ENCODE measurements at places on chromosomes 2 and 18.
A peak's percentile ranks its signal among the peaks of the same experiment; 100 is the strongest.

GRCh38 chr2:80392441-80392840 lies 87.9 kb upstream of the LRRTM1 start:
- no peak for DNase-seq

GRCh38 chr2:207255565-207256470 lies 90.1 kb upstream of the KLF7 start:
- DNase-seq, result no peak

GRCh38 chr2:223102040-223102400 lies 50.0 kb downstream of the KCNE4 start:
- DNase-seq, result no peak

DNA sequence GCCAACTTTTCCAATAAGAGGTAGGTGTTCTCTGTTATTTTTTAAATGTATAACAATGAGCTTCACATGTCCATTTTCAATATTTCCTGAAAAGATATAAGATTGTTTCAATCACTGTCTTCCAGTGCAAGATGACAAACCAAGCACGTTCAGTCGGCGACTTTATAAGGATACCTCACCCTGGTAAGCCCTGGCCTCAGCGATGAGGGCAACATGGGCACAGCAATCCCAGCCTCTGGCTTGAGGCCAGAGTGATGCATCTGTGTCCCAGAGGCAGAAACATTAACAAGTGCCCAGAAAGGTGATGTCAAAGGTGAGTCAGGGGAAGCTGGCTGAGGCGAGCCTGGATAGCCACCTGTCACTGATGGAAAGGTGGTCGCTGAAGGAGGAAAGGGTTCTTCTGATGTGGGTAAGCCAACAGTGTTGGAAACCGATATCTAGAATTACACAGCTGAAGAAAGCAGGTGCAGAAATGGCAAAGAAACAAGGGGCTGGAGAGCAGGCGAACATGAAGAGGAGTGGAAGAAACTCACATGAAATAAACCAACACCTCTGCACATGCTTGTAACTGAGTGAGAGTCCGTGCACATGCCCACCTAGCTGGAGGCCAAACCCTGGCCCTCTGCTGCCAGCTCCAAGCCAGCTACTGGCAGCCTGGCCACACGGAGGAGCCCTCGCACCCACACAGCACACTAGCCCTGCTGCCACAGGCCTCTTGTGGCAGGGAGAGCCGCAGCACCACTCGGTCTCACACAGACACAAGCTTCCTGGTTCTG lies 65.5 kb downstream of the FBXO15 start:
- DNase-seq, result peak; percentile 50

DNA sequence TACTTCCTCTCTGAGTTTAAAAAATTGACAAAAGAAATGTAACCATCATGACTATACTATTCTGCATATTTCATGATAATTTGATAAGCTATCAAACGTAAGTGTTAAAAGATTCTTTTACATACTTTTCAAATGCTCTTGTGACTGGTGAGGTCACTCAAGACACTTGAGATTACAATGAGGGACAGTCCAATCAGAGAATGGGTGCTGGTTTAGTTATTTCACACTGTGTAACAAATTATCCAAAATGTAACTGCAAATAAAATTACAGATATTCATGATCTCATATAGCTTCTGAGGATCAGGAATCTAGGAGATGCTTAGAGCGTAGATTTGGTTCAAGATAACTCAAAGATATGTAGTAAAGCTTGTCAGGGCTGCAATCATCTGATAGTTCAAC lies 4.4 kb upstream of the GTF2A1L start:
- DNase-seq, result no peak

- no peak for DNase-seq
Observed at GRCh38 chr2:238523158-238524110, 96.7 kb downstream of the ASB1 start.

GRCh38 chr18:26307161-26307773 lies 81.0 kb downstream of the TAF4B start:
- DNase-seq, result no peak

DNA sequence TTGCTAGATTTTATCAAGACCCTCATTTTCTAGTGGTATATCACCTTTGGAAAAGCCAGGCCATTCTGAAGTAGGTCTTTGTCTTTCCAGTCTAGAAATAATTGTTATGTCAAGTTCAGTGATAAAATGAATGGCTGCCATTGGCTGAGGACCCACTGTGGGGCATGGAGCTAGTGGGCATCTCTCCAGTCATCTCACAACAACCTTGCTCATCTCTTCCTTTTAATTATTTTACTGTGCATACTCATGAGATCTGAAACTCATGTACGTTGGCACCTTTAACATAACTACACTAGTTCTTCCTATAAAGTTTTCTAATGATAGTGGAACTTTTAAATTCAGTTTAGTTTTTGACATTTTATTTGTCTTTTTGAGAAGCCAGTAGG lies 240.9 kb downstream of the SLC8A1 start:
- DNase-seq, result no peak

DNA sequence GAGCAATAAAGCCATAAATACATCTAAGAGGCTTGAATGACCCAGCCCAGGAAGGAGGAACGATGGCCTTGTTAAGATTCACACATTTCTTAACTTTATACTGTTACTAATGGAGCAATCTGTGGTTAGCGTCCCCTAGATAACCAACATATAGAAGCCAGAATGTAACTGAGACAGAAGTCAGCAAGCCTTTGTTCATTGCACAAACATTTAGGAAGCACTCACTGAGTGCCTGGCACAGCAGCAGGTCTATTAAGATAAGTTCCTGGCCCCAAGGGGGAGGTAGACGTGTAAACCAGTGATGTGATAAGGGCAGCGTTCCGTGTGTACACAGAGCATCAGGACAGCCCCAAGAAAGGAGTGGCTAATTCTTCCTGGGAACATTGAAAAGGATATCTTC lies 63.6 kb upstream of the ATL2 start:
- DNase-seq, result no peak

- DNase-seq, result no peak
Observed at GRCh38 chr2:230011617-230012016, 57.1 kb downstream of the SLC16A14 start.

- DNase-seq, result no peak
Observed at GRCh38 chr2:199509403-199509802, 51.7 kb upstream of the SATB2 start.

- DNase-seq, result no peak
Observed at GRCh38 chr18:79613186-79613931, 66.2 kb upstream of the CTDP1 start.

DNA sequence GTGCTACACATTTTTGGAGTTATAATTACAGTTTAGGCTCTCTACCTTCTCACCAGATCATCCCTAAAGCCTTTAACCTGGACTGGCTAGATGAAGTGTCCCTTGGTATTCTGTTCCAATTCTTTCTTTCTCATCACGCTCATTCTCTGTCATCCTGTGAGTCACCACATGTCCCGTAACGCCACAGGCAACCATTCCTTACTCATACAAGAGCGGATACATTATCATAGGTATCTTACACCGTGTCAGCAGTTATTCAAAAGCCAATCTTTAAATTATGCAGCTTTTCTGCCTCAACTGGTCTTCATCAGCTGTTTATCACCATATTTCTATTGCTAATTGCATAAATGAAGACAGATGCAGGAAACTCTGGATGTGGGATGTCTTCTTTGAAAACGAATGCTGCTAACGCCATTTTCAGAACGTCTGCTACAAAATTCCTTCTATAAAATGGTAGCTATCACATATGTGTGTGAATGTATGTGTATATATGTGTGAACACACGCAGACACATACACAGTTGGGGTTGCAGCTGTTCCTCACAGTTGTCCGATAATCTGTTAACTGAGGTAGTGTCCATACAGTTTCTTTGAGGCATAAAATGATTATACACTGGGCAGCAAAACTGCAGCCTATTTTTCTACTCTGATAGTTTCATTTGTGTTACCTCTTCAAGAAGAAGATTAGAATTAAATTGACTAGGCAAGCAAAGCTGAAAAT lies 47.9 kb downstream of the EML6 start:
- DNase-seq, result no peak

GRCh38 chr18:55355223-55355622 lies 232.8 kb downstream of the TCF4 start:
- no peak for DNase-seq

DNA sequence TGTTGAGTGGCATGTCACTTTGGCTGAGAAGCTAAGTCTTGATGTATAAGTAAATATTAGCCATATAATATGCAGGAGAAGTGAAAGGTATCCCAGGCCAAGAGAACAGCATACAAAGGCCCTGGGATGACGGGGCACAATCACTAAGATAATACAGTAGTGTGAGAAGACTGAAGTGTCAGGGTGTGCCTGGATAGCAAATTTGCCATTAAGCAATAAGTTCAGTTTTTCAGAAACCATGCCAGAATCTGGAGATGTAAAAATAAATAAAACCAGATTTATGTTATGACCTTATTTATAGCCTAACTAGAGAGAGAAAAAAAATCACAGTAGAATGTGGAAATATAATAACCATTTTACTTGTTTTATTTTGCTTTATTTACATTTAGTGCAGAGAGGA lies 1858.7 kb upstream of the CELF4 start:
- no peak for DNase-seq

GRCh38 chr2:46486436-46486835 lies 7.1 kb downstream of the TMEM247 start:
- DNase-seq, result no peak

GRCh38 chr2:157596992-157597681 lies 31.5 kb downstream of the ACVR1C start:
- DNase-seq, result peak; percentile 29

GRCh38 chr2:14690926-14691325 lies 58.4 kb downstream of the LRATD1 start:
- DNase-seq, result no peak

DNA sequence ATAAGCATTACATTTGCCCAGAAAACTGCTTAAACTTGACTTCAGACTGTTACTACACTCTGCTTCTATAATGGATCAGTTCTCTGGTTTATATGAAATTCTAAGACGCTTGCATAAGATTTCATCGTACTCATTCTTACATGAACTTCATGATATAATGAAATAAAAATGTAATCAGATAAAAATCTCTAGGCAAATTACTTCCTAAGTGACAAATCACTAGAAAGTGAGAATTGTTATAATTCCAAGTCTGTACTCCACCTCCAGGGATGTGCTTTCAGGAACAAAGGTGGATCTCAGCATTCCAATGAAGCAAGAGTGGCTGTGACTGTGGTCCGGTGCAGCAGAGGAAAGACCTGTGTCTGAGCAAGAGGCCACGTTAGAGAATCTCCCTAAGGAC lies 226.2 kb downstream of the PIEZO2 start:
- DNase-seq, result no peak

DNA sequence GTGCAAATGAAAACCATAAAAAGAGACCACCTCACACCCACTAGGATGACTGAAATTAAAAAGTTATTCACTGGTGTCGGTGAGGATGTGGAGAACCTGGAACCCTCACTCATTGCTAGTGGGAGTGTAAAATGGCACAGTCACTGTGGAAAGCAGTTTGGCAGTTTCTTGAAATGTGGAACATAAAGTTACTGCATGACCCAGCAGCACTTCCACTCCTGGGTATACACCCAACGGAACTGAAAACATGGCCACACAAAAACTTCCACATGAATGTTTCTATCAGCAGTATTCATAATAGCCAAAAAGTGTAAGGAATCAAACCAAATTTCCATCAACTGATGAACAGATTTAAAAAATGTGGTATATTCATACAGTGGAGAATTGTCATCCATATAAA lies 65.1 kb upstream of the SLC66A3 start:
- DNase-seq, result no peak

- DNase-seq, result no peak
Observed at GRCh38 chr2:123670286-123670685, 354.8 kb upstream of the CNTNAP5 start.

DNA sequence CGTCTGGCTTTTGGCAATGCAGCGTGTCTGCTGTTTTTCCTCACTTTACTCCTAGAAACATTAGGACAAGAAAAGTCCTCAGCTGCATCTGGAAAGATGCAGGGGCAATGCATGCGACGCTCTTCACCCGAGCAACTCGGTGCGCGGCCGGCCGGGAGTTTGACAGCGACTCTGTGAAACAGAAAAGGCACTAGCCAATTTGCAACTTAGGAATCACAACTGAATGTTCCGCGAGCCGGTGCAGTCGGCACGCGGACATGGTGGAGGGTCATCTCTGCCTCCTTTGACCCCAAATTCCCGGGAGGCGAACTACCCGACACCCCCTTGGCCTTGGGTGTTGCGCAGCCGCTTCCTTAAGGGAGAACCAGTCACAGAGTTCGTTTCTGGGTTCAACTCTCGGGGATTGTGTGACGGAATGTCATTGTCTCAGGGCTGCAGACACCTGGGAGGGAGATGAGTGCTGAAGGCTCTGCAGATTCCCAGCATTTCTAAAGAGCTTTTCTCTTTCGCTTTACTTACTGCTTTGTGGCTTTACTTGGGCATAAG lies 9.8 kb downstream of the NR4A2 start:
- no peak for DNase-seq

DNA sequence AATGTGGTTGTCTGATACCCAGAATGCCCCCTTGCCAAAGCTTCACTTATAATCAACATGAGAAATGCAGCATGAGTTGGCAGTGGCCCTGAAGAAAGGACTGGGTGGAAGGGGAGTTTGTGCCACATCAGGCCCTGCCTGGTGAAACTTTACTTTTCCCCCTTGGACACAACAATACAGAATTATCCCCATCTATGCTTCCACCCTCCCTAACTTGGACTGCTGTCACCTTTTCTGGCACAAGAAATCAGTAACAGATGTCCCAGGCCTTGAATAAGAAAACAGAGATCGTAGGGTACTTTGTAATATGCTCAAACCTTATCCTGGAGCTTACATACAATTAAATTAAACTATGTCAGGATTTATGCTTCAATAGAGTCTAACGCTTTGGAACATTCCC lies 128.9 kb upstream of the SATB2 start:
- DNase-seq, result no peak

DNA sequence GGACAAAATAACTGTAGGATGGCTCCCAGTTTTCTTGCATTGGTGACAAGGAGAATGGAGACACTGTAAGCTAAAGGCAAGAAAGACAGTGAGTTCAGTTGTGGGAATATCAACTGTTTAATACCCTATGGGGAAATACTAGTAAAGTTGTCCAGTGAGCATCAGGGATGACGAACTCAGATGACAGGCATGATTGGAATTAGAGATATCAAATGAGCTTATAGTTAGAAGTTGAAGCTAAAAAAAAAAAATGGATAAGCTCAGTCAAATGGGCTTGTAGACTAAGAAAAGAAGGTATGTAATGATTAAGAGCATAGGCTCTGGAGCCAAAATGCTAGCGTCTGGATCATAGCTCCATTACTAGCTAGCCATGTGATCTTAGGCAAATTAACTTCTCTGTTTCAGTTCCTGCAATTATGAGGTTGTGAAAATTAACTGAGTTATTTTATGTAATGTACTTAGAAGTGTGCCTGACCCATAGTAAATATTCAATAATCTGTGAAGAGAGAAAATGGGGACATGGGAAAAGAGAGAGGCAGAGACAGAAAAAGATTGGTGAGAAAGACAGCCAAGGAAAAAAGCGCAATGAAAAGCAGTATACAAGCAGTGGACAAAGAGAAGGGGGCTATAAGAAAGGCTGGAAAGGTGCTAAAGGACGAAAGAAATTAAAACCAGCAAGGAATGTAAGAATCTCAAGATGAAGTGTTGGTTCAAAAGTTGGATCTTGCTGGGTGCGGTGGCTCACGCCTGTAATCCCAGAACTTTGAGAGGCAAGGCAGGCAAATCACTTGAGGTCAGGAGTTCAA lies 95.7 kb upstream of the SLC39A10 start:
- DNase-seq, result no peak

- no peak for DNase-seq
Observed at GRCh38 chr2:227939271-227940027, 68.0 kb downstream of the DAW1 start.

- no peak for DNase-seq
Observed at GRCh38 chr2:25103287-25103871, 61.5 kb downstream of the EFR3B start.

Data from stimulated activated CD8-positive, alpha-beta memory T cell treated with anti-CD3 and anti-CD28 coated beads, Interleukin-2, amount 100 ng/mL, for 48 hours (primary cell).